ENCODE measurements at places on chromosomes 11 and 22.

DNA sequence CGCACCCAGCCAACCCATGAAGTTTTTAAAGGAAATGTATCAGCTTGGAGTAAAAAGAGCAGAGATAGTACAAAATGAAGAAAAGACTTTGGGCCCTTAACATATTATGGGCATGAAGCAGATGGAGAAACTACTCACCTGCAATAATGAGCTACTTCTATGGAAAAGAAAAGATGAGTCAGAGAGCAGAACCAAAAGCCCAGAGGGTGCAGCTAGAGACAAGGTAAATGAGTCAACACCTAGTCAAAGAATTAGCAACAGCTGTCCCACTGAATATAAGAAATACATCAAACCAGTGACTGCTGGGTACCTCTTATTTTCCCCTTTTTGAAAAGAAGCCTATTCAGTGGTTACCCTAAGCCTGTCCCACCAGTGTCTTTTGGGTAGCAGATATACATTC, 61.8 kb downstream of the RPL27A start:
- no peak for DNase-seq
- peaks cover 6% of the 10 kb centered on the region for H3K27me3 ChIP-seq
- no peak overlapping the region for H3K27ac ChIP-seq
- no peak overlapping the region for H3K4me3 ChIP-seq
- H3K4me1 ChIP-seq, result no peaks in the 10 kb centered on the region
- no peaks in the 10 kb centered on the region for H3K36me3 ChIP-seq

DNA sequence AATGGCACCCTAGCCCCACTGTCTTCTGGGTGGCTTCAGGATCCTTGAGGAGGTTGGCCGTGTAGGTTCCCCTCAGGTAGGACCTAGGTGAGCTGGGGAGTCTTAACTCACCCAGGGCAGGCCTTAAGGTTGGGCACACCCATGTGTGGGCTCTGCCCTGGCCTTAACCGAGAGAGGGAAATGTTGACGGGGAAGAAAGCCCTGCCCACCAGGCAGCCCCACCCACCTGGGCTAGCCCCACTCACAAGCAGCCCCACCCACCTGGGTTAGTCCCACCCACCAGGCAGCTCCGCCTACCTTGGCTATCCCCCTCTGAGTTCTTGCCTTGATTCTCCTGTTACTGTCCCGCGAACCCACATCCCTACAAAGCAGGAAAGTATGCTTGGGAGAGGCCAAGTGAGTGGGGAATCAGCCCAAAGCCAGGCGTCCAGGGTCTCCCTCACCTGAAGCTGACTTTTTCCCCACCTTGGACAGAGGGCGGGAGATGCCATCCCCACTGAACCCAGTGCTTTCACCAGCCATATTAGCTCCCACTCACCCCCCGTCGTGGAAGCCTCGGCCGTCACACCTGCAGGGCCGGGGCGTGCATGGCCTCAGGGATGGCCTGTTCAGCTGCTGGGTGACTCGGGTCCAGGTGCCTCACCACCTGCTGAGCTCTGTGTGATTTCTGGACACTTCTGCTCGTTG, at the start of gene MYEOV:
MYEOV (plus strand) TSS at position 337 of the 687 bp plus-strand sequence. CDS start 1,200 bp downstream, outside the sequence.
- no peak within 1 kb of the TSS for H3K4me3 ChIP-seq
- peaks cover 67% of the 10 kb centered on the region for H3K4me1 ChIP-seq
- DNase-seq, result peak; percentile 70
- H3K27me3 ChIP-seq, result no peaks in the 10 kb centered on the region
- H3K36me3 ChIP-seq, result no peaks in the 10 kb centered on the region

- peaks cover 9% of the 10 kb centered on the region for H3K4me1 ChIP-seq
- H3K36me3 ChIP-seq, result peaks cover 33% of the 10 kb centered on the region
- no peak overlapping the region for H3K27ac ChIP-seq
- no peak overlapping the region for H3K4me3 ChIP-seq
Observed at GRCh38 chr22:37933711-37934376, 19.6 kb downstream of the C22orf23 start.

DNA sequence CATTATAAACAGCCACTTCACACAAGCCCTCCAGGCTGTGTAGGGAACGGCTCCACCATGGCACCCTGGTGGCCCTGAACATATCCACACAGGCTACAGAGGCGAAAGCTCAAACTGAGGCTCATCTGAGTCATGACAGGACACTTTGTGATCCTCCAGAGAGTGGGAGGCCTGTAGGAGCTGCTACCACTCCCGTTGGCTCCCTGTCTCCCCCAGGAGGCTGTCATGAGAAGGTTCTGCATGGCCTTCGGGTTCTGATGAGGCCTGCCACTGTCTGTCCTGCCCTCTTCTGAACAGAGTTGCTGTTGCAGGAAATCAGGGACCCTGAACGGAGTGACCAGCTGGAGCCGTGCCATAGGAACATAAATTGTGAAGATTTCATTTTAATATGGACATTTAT, 23.8 kb upstream of the ALDH3B2 start:
- DNase-seq, result no peak
- no peaks in the 10 kb centered on the region for H3K36me3 ChIP-seq
- H3K4me3 ChIP-seq, result no peak overlapping the region

- H3K4me3 ChIP-seq, result peak within 1 kb of the TSS; percentile 68
- H3K36me3 ChIP-seq, result no peaks in the 10 kb centered on the region
- peak; percentile 60 for DNase-seq
- H3K27me3 ChIP-seq, result peaks cover 2% of the 10 kb centered on the region
- no peak within 1 kb of the TSS for H3K27ac ChIP-seq
Observed at GRCh38 chr22:30396871-30397655, at the start of gene SEC14L2. SEC14L2 (plus strand) TSS chr22:30397018; CDS start chr22:30397117, 99 bp downstream.

DNA sequence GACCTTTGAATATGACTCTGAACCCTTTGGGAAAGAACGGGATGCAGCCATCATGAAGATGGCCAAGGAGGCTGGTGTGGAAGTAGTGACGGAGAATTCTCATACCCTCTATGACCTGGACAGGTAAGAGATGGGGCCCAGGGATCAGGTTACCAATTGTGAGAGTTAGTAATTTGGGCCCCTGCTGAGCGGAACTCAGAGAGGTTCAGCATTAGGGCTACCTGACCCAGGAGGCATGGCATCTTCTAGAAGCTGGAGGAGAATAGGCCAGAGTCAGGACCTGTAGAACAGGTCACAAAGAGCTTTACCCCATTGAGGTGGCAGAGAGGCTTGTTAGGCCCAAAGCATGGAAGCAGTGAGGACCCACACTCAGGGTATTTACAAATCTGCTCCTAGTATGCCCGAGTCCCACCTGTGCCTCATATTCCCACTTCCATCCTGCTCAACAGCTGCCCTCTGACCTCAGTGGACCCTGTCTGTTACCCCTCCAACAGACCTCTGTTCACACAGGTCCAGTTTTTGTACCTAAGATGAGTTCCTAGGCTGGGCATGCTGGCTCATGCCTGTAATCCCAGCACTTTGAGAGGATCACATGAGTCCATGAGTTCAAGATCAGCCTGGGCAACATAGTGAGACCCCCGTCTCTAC, 11.6 kb downstream of the CRY2 start:
- DNase-seq, result no peak
- H3K36me3 ChIP-seq, result peaks cover 83% of the 10 kb centered on the region
- no peak overlapping the region for H3K27ac ChIP-seq

- H3K36me3 ChIP-seq, result no peaks in the 10 kb centered on the region
- H3K4me1 ChIP-seq, result peaks cover 40% of the 10 kb centered on the region
- peak overlapping the region; percentile 66 for H3K4me3 ChIP-seq
- peak overlapping the region; percentile 7 for H3K27ac ChIP-seq
- H3K27me3 ChIP-seq, result peaks cover 13% of the 10 kb centered on the region
Observed at GRCh38 chr22:41919357-41920224, 4.7 kb upstream of the SHISA8 start.

DNA sequence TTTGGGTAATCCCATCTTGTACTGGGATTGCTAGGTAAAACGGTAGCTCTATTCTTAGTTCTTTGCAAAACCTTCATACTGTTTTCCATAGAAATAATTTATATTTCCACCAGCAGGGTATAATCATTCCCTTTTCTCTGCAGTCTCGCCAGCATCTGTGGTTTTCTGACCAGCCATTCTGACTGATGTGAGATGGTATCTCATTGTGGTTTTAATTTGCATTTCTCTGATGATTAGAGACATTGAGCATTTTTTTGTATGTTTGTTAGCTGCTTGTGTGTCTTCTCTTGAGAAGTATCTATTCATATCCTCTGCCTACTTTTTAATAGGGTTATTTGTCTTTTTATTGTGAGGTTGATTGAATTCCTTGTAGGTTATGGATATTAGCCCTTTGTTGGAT, 220.9 kb downstream of the PGR start:
- no peak overlapping the region for H3K27ac ChIP-seq
- H3K4me1 ChIP-seq, result no peaks in the 10 kb centered on the region
- no peak overlapping the region for H3K4me3 ChIP-seq
- H3K27me3 ChIP-seq, result no peaks in the 10 kb centered on the region
- no peaks in the 10 kb centered on the region for H3K36me3 ChIP-seq

DNA sequence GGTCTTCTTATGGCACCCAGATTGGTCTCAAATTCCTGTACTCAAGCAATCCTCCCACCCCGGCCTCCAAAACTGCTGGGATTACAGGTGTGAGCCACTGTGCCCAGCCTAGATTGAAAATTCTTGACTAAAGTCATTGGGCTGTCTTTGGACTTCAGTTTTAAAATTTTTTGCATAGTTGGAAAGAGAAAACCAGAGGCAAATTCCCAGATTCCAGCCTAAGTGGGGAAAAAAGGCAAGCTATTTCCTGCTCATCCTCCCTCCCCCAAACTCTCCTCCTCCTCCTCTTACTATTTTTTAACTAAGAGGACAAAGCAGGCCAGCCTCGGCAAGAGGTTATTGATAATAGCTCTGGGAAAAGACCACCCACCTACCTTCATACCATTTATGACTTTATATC, 78.6 kb upstream of the CLMP start:
- no peaks in the 10 kb centered on the region for H3K4me1 ChIP-seq
- no peak overlapping the region for H3K27ac ChIP-seq
- no peaks in the 10 kb centered on the region for H3K36me3 ChIP-seq
- DNase-seq, result no peak
- H3K4me3 ChIP-seq, result no peak overlapping the region

DNA sequence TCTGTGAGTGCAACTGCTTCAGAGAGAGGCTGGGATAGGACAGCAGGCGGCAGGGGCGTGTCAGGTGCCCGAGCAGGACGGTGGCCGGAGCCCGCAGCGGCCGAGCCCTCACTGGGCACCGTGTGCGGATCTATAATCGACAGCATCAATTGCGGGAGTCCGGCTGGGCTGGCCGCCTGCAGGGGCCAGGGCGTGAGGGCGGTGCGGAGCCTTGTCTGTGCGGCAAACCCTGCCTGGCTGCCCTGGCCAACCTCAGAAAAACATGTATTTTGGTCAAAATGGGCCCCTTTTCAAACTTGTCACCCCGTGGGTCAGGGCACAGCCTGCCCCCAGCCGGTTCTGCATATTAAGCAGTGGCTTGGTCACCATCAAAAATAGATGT, 91.3 kb upstream of the KCNQ1OT1 start:
- peak overlapping the region; percentile 51 for H3K4me3 ChIP-seq
- H3K27me3 ChIP-seq, result no peaks in the 10 kb centered on the region
- no peak for DNase-seq
- H3K27ac ChIP-seq, result no peak overlapping the region
- peaks cover 5% of the 10 kb centered on the region for H3K36me3 ChIP-seq

DNA sequence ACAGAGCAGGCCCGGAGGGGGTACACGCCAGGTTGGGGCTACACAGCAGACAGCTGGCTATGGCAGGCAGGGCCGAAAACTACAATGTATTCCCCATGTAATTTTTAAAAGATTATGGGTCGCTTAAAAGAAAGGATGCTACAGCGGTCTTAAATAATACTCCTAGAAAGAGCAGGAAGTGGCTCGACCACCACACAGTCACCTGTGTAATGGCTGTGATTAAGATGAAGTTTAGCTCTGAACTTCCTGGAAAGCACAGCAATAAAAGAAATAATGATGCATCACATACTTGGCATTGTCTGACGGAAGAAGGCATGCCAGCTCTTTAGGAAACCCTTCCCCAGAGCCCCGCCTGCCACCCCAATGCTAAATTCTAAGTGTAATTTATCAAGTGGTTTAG, 32.6 kb downstream of the WNT11 start:
- no peak for DNase-seq
- H3K36me3 ChIP-seq, result no peaks in the 10 kb centered on the region
- no peak overlapping the region for H3K27ac ChIP-seq

DNA sequence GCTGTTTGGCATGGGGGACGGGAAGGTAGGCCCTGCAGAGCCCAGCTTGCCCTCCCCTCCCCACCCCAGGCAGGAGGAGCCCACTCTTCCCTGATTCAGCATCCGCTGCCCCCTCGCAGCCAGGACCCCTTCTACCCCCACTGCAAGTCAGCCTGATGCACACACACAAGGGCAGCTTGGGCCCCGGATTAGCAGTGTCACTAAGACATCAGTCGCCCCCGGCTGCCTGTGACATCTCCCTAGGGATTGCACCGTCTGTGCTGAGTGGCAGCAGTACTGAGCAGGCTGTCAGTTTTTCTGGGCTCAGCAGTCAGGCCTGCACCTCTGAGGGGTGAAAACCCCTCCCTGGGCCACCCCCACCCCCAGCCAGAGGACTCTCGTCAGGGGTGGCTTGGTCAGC, 30.4 kb upstream of the SYT7 start:
- no peaks in the 10 kb centered on the region for H3K36me3 ChIP-seq
- no peaks in the 10 kb centered on the region for H3K27me3 ChIP-seq
- H3K4me3 ChIP-seq, result no peak overlapping the region

- H3K36me3 ChIP-seq, result peaks cover 76% of the 10 kb centered on the region
- H3K27ac ChIP-seq, result no peak overlapping the region
- H3K4me3 ChIP-seq, result no peak overlapping the region
- H3K27me3 ChIP-seq, result no peaks in the 10 kb centered on the region
Observed at GRCh38 chr11:47797633-47798032, 30.5 kb upstream of the FNBP4 start.

DNA sequence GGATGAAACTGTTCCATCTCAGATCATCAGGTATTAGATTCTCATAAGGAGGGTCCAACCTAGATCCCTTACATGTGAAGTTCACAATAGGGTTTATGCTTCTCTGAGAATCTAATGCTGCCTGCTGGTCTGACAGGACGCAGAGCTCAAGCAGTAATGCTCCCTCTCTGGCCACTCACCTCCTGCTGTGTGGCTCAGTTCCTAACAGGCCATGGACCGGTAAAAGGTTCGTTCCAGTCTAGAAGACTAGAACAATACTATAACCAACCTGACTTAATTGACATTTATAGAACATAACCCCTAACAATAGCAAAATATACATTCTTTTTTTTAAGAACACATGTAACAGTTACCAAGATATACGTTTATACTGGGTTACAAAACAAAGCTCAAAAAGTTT, 45.8 kb downstream of the ATG16L2 start:
- H3K27ac ChIP-seq, result no peak overlapping the region
- no peaks in the 10 kb centered on the region for H3K27me3 ChIP-seq
- H3K4me3 ChIP-seq, result no peak overlapping the region
- H3K4me1 ChIP-seq, result no peaks in the 10 kb centered on the region
- no peaks in the 10 kb centered on the region for H3K36me3 ChIP-seq

GRCh38 chr11:121194731-121195596, 93.9 kb downstream of the TECTA start:
- H3K36me3 ChIP-seq, result no peaks in the 10 kb centered on the region
- H3K4me3 ChIP-seq, result no peak overlapping the region
- H3K27ac ChIP-seq, result no peak overlapping the region

DNA sequence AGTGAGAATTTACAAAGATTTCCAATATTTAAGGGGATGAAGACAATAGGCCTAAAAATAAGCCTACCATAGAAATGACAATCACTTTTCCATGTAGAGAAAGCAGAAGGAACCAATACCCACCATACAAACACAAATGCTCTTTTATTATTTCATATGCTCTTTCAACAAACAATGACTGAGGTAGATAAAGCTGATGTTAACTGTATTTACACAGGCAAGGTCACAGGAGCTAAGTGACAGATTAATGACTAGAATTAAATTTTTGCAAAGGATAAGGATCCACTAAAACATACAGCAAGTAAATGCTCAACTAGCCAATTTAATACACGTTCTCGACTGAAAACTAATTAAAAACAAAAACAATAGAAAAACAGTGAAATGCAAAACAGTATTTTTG, 34.2 kb downstream of the PICALM start:
- H3K27me3 ChIP-seq, result no peaks in the 10 kb centered on the region
- H3K4me3 ChIP-seq, result no peak overlapping the region
- no peak for DNase-seq

Measured in CD4-positive, alpha-beta T cell (primary cell).